Liver (tissue), 10 donors: ENCODE measurements at places on chromosomes 3 and 15.

DNA sequence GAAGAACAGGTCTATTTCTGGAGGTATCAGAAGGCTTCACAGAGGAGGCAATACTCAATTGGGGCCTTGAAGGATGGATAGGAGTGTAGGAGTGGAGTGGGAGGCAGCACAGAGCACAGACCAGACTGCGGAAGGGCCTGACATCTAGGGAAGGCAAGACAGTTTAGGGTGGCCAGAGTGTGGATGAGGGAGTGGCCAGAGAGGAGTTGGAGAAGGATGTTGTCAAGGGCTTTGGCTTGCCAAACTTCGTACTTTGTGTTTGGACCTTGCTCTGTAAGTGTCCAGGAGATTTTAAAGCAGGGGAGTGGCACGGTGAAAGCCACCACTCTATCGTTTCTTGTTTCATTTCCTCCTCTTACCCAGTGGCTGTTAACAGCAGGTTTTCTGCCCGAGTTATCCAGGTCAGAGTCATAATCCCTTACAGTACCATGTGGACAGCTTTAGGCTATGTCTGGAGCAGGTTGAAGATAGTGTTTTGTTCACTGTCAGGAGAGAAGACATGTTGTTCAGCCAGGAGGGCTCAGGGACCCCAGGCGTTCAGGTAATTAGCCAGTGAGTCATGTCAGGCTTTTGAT lies 12.3 kb downstream of the SMAD3 start:
- DNase-seq = no peak

GRCh38 chr15:83306561-83306960 lies 22.1 kb upstream of the BNC1 start:
- no peak for DNase-seq

DNA sequence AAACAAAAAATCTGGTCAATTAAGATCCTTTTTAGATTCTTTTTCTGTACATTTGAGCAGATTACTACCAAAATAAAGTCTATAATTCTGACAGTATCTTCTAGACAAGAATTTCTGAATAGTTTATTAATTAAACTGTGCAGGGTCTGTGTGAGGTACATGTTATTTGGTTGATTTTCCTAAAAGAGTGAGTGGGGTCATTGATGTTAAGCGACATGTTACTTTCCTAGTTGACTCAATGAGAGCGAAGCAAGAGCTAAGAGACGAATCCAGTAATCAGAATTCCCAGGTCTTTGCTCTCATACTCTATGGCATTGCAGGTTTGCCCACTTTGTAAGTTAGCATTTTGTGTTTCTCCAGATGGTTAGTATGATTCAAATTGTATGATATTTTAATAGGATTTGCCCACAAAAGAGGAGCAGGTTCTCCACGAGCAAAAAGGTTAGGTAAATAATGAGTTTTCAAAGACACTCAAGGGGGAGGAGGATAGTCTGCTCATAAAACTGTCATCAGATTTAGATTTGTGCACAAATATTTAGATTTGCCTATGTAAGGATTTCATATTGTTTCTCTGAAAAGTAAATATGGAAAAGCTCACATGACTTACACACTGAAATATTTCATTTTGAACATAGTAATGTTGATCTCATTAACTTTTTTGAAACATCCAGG lies 217.2 kb upstream of the CGNL1 start:
- DNase-seq = no peak

GRCh38 chr3:93961026-93961425 lies 12.7 kb downstream of the PROS1 start:
- no peak for DNase-seq

GRCh38 chr15:101476756-101477155 lies 12.8 kb downstream of the PCSK6 start:
- no peak for DNase-seq

DNA sequence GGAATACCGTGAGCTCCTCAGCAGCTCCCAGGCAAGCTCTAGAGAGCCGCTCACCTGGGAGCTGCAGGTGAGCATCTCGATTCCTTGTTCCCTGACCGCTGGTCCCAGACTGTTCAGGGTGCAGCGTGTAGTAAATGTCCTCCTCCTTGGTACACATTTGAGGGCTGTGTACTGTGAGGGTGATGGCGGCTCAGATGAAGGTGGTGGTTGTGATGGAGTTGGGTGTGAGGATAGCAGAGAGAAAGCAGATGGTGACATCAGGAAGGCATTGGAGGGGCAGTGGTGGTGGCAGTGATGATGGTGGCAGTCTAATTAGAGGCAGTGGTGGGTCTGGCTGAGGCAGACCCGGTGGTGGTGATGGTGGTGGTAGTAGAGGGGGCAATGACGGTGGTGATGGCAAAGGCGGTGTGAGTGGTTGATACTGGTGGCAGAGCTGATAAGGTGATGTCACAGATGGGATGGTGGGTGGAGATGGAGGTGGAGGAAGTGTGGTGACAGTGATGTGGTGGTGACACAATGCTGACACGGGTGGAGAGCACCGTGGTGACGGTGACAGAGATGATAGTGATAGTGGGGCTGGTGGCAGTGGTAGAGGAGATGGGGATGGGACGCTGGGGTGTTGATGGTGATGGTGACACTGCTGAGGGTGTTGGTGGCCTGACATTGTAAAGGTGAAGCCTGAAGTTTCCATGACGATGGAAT lies at the start of gene DNAJB8:
Gene DNAJB8 (minus strand): TSS at position 51 of the 702 bp plus-strand sequence. CDS start 3,645 bp downstream, outside the sequence.
- DNase-seq = no peak
